ENCODE measurements at places on chromosomes 3 and 15. TPM values are rescaled to one million over a fixed set of nuclear protein-coding genes. Genes with fewer than 3 reads are reported as not detected.

GRCh38 chr15:97084650-97085049 is 754.1 kb downstream of the NR2F2 start:
- no peak for DNase-seq

- DNase-seq: peak; percentile 24
These were observed 117.5 kb downstream of the PDCD6IP start for GRCh38 chr3:33915796-33916546.

DNA sequence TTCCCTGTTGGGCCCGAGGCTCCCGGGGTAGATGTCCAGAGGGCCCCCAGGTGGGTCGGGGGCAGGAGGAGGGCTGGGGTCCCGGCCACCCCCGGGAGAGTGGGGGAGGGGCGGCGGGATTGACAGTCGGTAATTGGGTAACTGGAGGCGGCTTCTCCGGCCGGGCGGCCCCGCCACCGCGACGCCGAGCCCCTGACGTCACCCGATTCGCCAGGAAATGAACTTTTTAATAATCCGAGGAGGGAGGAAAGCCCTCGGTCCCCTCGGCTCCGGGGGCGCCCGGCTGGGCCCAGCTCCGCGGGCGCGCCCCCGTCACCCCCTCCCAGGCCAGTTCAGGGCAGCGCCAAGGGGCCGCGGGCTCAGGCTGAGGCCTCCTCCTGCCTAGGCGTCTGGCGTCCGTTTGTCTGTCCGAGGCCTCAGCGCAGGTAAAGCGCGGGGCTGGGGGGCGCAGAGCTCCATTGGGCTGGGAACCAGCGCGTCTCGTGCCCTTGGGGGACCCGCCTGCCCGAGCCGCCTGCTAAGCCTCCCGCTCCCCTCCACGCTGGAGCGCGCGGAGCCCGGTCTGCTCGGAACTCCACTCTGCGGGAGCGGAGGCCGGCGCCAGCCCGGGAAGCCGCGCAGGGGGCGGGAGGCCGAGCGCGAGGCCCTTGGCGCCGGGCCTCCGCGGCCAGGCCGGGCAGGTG is 3.9 kb downstream of the GATA2 start:
- no peak for DNase-seq

The HACL1 gene
- 21.0 TPM for polyA plus RNA-seq

The ZNF501 gene
- polyA plus RNA-seq: 11.6 TPM

The KATNBL1 gene
- 85.6 TPM for polyA plus RNA-seq
